ENCODE measurements at places on chromosomes 12 and 14.

- DNase-seq, result no peak
Measured at GRCh38 chr14:38187528-38187927, 20.2 kb upstream of the SSTR1 start.

DNA sequence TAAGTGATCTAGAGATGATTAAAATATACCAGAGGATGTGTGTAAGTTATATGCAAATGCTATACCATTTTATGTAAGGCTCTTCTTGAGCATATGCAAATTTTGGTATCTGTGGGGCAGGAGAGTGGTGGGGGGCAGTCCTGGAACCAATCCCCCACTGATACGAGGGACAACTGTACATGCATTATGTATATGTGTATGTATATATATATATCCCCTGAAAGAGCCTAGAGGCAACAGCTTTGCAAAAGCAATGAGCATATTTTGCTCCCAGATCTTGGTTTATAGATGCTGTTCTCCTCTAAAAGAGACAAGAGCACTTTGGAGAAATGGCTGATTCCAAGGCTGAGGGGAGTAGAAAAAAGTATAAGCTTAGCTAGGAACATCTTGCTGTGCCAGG, 12.4 kb upstream of the SLC25A3 start:
- DNase-seq, result no peak

DNA sequence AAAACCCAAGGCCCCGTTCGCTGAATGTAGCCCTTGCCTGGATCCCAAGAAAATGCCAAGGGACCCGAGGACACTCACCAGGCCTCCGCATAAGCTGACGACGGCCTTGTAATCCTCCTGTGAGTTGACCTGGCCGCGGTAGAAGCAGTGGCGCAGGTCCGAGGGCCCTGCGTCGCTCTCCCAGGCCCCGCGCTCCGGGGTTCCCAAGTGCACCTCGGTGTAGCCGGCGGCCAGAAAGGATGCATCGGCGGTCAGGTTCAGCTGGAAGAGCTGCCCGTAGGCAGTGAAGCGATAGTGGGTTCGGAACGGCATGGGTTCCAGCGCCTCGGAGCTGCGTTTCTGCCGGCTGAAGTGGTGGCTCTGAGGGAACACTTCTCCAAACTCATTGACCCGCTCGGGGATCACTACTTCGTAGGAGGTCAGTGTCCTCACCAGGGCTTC, 1.2 kb downstream of the ADAMTS20 start:
- DNase-seq, result no peak

DNA sequence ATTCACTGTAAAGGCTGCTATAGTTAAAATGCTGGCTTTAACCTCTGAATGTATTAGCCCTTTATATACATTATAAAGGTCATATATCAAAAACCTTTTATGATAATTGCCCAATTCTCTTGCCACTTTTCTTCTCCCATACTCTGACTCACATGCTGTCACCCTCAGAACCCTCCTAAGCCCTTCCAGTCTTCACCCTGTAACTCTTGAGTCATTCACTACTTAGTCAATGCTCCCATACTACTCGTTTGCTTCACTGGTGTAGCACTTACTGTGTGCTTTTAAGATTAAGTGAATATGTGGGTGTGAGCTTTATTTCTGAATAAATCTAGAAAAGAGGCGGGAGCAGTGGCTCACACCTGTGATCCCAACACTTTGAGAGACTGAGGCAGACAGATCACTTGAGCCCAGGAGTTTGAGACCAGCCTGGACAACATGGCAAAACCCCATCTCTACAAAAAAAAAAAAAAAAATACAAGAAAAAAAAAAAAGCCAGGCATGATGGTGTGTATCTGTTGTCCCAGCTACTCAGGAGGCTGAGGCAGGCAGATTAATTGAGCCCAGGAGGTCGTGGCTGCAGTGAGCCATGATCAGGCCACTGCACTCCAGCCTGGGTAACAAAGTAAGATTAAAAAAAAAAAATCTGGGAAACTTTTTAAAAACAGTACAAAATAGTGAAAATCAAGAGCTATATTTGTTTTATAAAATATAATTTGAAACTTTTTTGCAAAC, 37.6 kb downstream of the SPATA7 start:
- no peak for DNase-seq

GRCh38 chr14:73264885-73265720, 27.8 kb downstream of the PAPLN start:
- no peak for DNase-seq

DNA sequence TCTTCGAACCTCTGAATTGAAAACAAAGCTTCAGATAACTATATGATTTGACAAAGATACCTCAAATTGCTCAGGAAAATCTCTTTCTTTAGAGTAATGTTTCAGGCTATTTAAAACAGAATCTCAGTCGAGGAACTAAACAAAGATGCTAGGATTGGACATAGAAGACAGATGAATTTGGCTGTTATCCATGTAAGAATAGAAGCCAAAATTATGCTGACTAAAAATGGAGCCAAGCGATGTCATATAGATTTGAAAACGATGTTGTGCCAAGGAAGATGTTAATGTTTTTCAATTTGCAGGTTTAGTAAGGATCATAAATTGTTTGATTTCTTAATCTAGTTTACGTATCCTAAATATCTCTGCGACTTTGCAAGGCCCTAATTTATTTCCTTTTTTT, 295.9 kb downstream of the FOXG1 start:
- DNase-seq, result no peak

- peak; percentile 84 for DNase-seq
Measured at GRCh38 chr12:6684609-6685008, 4.6 kb downstream of the ZNF384 start.

- peak; percentile 56 for DNase-seq
Measured at GRCh38 chr12:53425515-53426150, 2.0 kb downstream of the AMHR2 start.

GRCh38 chr14:50957296-50957695, 13.0 kb upstream of the PYGL start:
- no peak for DNase-seq

DNA sequence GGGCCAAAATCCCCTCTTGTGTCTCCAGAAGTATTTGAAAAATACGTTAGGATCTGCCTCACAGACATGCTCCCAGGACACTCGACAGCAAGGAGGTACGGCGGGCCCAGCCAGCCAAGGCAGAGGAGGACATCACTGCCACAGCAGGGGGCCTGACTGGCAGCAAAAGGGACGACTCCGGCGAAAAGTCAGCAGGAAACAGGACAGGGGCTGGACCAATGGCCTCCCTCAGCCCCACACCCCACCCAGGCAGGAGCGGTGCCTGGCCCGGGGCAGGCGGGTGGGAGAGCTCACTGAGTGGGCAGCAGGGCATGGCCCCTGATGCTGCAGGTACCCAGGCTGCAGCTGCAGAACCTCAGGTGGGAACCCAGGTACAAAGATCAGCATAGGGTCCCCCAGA, 17.8 kb downstream of the BRF1 start:
- DNase-seq, result no peak
